AML-193 (cell line): ENCODE measurements at places on chromosomes 12 and 14.

GRCh38 chr14:52279408-52279807 lies 11.9 kb downstream of the PTGDR start:
- peak; percentile 38 for DNase-seq

DNA sequence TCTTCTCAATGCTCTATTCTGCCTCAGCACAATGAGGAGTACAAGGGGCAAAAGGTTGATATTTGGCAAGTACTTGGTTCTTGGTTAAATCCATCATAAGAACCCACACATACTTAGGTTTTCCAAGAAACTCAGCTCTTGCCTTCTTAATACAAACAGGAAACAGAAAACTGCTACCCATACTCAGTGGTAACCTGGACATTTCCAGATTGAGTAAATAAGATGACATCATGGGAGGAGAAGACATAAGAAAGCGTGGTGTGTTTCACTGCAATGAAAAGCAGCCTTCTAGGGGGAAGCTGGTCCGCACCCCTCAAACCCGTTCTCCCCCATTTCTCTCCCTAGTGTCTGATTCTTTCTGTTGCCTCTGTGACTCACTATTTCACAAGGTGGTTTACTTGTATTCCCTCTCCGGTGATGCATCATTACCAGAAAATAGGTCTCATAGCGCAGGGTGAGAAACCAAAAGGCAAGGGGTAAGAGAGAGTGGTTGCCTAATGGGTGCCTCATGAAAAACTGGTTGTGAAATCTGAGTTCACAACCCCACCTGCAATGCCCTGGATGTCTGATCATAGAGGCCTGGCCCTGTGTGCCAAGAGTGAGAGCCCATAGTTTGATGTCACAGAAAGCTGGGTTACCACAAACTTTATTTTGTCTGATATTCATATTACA lies 326.5 kb upstream of the TBX3 start:
- no peak for DNase-seq

DNA sequence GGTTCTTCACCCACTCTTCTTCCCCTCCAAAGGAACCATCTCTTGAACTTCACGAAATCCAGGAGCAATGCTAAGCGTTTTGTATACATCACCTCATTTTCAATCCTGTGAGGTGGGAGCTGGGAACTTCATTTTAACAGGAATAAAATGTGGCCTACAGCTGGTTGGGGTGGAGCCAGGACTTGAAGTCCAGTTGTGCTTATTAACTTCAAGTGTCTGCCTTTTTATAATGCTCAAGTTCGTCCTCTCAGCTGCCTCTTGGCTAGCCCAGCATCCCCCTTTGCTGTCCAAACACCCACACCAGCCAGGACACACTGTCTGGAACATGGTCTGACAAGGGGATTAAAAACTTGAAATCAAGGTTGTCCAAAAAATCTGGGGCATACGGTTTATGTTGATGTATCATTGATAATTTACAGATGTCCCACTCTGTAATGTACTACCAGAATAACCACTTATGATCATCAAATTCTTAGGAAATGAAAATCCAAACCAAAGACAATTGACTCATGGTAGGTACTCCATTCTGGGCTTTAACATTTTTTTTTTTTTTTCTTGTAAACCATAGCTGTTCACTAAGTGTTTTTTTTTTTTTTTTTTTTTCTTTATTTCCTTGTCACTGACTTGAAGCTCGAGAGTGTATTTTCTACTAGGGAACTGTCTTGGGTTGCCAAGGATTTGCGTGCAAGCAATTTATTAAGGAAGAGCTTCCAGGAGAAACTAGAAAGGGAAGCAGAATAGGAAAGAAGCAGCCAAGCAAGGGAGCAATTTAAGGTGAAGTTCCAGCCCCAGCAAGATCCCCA lies 252.3 kb downstream of the EFCAB11 start:
- no peak for DNase-seq

DNA sequence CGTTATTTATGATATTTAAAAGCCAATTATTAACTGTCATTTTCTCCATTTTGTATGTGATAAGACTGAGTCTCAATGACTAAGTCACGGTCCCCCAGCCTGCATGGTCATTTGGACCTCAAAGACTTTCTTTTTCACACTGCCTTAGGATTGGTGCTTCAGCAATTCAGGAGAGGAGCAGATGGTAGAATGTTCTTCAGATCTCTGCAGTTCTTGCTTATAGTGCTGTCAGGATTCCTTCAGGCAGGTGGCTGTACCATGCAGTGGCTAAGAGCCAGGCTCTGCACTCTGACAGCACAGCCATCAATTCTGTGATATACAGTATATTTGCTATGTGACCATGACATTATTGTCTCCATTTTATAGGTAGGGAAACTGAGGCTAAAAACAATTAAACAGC lies 18.7 kb downstream of the SSPN start:
- DNase-seq: no peak

GRCh38 chr14:34078117-34078743 lies 127.4 kb upstream of the EGLN3 start:
- peak; percentile 40 for DNase-seq

DNA sequence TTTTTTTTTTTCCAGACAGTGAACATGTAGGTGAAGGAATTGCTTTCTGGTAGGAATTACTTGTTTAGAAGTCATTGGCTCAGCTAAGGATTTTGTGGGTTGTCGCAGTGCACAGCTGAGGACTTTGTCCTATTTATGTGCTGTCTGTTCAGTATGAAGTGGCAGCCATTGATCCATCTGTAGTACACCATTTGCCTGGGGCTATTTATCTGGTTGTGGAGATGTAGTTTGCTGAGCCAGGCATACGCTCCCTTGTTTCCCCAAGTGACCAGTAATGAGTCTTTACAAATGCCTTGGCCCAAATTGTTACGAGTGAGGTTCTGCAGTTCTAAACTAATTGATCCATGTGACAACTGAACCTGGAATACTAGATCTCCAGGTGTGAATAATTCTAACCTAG lies 140.1 kb downstream of the NRXN3 start:
- DNase-seq: no peak

DNA sequence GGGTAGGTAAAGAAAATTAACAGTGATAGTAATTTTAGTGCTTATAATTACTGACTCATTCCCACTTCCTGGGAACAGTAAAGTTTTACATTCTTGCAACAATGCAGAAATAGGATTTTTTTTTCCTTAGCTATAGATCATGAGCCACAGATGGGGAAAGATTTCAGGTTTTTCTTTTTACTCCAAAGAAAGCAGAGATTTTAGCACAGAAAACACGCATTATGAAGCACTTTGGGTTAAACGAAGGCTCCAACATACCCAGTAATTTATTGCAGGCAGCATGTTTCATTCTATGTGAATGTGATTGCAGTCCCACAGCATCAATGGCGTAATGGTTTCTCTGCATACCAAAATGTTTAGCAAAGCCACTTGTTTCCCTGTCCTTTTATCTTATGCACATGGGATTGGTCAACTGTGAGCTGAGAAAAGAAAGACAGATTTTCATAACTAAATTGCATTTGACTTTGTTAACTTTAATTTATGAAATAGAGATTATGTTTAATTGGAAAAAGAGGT lies 124.6 kb upstream of the E2F7 start:
- DNase-seq: no peak

DNA sequence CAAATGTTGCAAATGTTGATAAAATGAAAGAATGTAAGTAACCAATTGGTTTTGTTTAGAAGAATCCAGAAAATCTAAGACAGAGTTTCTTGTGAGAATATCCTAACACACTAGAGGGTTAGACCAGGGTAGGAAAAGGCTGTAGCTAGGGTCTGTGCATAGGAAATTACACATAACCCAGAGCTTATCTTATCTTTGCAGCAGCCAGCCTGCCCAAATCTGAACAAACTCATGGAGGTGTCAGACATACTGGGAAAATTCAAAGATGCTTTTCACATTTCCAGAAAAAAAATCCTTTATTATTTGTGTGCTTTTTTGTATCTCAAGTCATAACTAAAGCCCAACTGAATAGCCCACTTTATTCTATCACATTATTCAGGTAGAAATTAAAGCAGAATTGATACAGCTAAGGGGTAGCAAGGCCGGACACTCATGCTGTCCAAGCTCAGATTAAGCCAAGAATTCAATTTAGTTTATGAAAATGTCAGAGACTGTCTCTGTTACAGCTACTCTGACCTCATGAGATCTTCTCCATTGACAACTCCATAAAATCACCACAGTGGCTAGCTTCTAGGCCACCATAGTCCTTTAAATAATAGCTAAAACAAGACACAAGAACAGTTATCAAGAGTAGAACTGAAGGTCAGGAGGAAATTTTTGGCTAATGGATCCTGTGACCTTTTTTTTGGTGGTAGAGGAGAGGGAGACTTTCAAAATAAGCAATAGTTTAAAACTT lies 169.6 kb upstream of the RASSF8 start:
- DNase-seq: no peak

- no peak for DNase-seq
These were observed 5.2 kb upstream of the HSP90B1 start for GRCh38 chr12:103924761-103925641.
